ENCODE measurements at places on chromosomes 2 and 18.

GRCh38 chr2:150109912-150110311 lies 377.6 kb downstream of the RND3 start:
- DNase-seq: no peak

- DNase-seq: no peak
Observed at GRCh38 chr2:95328358-95329125, 31.4 kb downstream of the KCNIP3 start.

DNA sequence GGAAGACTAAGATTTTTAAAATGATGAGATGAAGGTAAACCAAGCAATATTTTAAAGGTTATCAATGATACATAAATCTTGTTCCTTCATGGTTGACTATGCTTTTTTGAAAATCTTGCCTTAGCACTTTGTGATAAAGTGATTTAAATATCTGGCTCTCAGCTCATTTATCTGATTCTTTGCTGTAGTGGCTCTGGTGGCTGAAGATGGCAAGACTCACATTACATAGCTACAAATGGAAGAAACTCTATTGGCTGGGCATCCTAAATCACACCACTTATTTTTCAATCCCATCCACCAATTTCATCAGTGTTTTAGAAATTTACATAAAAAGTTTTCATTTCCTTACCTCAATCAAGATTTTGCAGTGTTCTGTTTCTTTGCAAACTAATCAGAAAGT lies 16.6 kb upstream of the APCDD1 start:
- DNase-seq: no peak

DNA sequence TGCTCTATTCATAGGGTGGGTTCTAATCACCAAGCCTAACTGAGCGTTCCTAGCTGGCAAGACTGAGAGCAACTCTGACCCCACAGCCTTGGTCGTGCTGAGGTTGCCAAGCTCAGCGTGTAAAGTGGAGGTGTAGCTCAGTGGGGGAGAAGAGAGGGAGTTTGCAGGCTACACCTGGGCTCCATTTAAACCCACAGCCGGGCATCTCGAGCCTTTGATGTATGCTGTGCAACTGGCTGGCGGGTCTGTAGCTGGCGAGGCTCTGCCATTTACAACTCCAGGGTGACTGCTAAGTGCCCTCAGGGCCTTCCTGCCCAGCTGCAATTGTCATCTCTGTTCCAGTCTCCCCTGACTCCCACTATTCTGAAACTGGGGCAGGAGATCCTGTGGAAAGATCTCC lies 20.0 kb upstream of the CHRNA1 start:
- no peak for DNase-seq

- DNase-seq: no peak
Observed at GRCh38 chr2:185668710-185669109, 69.9 kb upstream of the FSIP2 start.

- peak; percentile 71 for DNase-seq
Observed at GRCh38 chr2:218291318-218292047, 820 bp downstream of the TMBIM1 start.

DNA sequence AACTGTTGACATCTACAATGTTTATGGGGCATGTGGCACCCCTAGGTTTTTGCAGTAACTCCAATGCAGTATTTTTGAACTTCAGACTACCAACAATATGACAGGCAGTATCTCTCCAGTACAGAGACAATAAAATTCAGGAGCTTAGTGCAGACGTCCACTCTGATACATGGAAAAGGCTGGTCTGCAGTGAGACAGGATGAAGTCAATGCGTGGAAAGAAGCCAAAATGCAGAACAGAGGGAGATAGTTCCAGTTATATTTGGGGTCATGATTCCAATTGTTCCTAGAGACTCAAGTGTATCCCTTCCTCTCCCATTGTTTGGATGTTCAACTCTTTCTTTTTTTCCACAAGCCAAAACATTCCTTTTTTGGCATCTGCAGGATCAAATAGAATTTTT lies 18.7 kb upstream of the SMAD2 start:
- no peak for DNase-seq

- DNase-seq: peak; percentile 1
Observed at GRCh38 chr18:26424428-26425147, 123.8 kb downstream of the KCTD1 start.

Measured in activated CD8-positive, alpha-beta memory T cell treated with anti-CD3 and anti-CD28 coated beads for 24 hours (primary cell).